ENCODE measurements at places on chromosomes 1 and 21. TPM values are rescaled to one million over a fixed set of nuclear protein-coding genes. Genes with fewer than 3 reads are reported as not detected.
A peak's percentile ranks its signal among the peaks of the same experiment; 100 is the strongest.

DNA sequence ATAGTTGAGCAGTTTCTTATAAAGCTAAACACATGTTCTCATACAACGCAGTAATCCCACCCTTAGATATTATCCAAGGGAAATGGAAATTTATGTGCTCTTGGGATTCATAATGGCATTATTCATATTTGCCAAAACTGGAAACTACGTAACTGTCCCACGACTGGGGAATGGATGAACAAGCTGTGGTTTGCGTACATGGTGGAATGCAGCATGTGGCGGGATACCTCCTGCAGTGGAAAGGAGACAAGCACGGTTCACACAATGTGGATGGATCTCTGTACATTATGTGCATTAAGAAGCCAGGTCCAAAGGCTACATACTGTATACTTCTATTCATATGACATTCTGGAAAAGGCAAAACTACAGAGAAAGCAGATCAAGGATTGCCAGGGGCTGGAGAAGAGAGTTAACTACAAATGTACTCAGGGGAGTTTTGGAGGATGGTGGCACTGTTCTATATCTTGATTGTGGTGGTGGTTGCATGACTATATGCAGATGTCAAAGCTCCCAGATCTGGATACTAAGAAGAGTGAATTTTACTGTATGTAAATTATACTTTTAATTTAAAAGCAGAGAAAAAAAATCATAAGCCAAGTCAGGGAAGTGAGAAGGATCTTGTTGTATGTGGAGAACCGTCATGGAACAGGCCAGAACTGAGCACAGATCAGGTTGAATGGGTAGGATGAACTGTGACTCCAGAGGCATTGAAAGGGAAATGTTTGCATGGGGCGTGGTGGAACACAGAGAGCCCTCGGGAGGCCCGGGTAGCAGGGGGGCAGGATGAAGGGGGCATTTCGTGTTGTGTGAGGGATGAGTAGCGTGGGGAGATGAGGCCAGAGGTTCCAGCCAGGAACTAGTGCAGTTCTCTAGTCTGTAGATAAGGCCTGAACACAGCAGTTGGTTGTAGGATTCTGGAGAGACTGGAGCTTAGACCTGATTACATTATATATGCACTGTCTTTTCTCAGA is 90.7 kb downstream of the GALNT2 start:
- DNase-seq, result no peak

GRCh38 chr1:39711966-39712340 is 20.7 kb upstream of the HPCAL4 start:
- no peak for DNase-seq

GRCh38 chr1:95583661-95584210 is 349.7 kb downstream of the RWDD3 start:
- no peak for DNase-seq

The FCRLB gene
- total RNA-seq, result 0.77 TPM

GRCh38 chr21:14321042-14321441 is 61.9 kb downstream of the HSPA13 start:
- no peak for DNase-seq

DNA sequence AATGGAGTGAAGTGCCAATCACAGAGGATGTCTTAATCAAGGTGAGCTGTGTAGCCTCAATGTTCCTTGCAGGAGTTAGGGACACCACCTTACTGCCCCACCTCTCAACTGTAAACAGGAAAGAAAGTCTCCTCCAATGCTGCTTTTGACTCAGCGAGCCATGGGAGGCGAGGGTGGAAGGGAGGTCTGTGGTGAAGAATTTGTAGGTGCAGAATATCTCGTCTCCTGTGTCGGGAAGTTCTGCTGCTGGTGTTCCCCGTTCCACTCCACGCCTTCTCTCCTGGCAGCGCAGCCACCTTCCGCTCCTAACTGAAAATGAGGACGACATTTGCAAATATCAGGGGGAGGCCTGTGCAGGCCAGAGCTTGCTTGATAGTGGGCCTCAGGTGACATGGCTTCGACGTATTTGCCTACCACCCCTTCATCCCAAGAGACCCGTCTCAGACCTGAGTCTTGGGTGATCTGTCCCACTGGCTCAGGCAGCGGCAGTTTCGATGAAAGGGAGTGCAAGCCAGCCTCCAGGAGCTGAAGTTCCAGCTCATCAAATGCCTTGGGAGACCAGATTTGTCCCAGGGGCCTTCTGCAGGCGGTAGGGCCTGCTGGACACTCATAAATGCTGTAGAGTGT is 368.3 kb upstream of the C1orf174 start:
- DNase-seq, result no peak

GRCh38 chr1:114468047-114468446 is 43.0 kb downstream of the TRIM33 start:
- DNase-seq, result no peak

DNA sequence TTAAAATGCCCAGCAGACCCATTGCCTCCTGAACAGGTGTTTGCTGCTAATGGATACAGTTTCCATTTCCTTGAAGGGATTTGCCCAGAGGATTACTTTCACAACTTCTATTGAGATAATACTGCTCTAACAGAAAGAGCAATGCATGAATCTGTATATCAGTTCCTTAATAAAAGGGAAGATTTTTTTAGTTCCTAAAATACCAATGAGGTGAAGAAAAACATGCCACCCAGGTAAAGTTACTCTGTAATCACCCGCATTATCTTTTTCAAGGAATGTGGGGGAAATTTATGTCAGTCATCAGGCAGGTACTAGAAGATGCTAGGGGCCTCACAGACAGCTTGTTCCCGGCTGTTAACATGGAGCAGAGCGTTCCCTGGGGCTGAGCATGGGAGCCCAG is 41.1 kb downstream of the KCNJ15 start:
- no peak for DNase-seq

DNA sequence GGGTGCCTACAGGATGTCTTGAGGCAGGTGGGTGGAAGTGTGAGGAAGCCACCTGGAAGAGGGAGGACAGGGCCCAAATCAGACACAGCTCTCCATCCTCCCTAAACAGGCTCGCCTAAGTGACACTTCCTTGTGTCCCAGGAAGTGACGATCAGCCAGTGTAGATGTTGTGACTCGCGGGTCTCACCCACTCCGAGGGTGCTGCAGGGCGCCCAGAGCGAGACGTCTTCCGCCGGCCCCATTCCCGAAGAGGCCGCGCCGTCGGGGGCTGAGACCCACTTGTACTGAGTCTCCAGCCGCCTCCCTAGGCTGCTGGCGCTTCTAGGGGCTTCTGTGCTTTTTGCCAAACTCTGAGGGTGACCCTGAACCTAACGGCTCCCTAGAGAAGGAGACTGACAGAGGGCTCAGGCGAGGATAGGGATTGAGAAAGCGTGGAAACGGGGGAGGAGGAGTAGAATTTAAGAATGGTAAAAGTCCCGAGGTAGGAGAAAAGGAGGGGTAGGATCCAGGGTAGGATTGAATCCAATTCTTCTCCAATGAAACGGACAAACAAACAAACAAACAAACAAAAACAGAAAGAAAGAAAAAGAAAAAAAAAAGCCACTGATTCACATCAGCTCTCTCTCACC is 543 bp upstream of the MARK1 start:
- peak; percentile 38 for DNase-seq

The KRTAP21-2 gene
- total RNA-seq, result not detected

DNA sequence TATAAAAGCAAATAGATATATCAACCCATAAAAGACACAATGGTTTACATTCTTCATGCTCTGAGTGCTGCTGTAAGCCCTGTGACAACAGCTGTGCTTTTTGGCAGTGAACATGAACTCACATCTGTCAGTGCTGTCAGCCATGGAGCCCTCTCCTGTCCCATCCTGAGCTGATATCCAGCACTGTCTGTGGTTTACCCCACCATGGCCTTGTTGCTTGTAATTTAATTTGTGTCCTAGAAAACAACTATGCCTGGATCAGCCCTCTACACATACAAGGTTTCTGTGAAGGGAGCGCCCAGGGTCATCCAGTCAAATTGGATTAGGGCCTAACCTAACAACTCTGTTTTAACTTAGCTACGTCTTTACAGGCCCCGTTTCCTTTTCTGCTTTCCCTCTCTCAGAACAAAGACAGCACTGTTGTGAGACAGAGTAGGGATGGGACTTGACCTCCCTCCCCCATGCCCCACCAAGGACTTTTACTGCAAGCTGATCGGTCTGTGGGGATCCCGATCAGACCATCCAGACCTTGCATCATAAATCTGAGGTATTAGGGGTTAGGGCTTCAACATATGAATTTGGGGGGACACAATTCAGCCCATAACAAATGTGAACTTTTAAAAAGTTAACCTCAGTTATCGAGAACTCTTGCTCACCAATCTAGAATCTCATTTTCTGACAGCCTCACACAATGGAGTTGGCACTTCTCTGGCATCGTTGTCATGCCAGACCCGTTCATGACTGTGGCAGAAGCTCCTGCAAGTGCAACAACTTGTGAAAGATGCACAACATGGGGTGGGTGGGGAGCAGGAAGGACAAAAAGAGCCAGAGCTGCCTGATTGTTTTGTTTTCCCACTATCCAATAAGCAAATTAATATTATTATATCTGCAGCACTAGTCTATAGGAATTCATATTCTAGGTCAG is 16.4 kb upstream of the SLC44A3 start:
- no peak for DNase-seq

GRCh38 chr1:169427081-169427641 is at the start of gene CCDC181:
Gene CCDC181, minus strand, starts transcription at chr1:169427474. Its CDS starts 2,547 bp downstream, at chr1:169424927.
- DNase-seq, result peak; percentile 82

The PCP4L1 gene
- total RNA-seq, result 0.62 TPM

The OR2M3 gene
- total RNA-seq, result not detected

The AMPD1 gene
- not detected for total RNA-seq

- no peak for DNase-seq
These were observed 57.8 kb downstream of the POU2F1 start for GRCh38 chr1:167278497-167278896.

DNA sequence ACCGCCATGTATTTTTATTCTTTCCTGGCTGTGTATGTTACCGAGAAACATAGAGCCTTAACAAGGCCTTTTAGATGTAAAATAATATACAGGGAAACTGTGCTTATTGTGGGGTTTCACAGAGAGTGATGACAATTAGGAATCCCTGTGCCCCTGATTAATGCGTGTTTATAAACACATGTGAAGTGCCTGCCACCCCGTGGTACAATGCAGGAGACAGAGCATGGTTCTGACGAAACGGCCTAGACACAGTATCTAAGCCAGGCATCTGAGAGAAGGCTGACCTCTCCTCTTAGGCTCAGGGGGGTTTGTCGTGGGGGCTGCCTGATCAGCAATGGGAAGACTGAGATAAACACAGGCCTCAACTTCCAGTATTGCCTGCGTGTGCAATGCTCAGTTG is 200.0 kb downstream of the AJAP1 start:
- no peak for DNase-seq

DNA sequence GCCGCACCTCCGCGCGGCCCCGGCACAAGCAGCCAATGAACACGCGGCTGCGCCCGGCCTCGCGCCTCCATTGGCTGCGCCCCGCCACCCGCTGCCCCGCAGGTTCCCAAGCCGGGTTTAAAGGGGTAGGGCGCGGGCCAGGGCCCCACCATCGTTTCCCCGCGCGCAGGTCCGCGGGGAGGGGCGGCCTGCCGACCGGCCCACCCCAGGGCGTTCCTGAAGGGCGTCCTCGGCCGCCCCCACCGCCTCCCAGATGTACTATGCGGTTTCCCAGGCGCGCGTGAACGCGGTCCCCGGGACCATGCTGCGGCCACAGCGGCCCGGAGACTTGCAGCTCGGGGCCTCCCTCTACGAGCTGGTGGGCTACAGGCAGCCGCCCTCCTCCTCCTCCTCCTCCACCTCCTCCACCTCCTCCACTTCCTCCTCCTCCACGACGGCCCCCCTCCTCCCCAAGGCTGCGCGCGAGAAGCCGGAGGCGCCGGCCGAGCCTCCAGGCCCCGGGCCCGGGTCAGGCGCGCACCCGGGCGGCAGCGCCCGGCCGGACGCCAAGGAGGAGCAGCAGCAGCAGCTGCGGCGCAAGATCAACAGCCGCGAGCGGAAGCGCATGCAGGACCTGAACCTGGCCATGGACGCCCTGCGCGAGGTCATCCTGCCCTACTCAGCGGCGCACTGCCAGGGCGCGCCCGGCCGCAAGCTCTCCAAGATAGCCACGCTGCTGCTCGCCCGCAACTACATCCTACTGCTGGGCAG is at the start of gene OLIG1:
TSS of gene OLIG1 (plus strand) at position 148 of the 750 bp plus-strand sequence. CDS start at position 254, 106 bp downstream.
- peak; percentile 45 for DNase-seq

All from left cardiac atrium (tissue), 4 donors.